ENCODE measurements at places on chromosomes 3 and 15. TPM values are rescaled to one million over a fixed set of nuclear protein-coding genes. Genes with fewer than 3 reads are reported as not detected.

RAD18 gene
- total RNA-seq = 11.4 TPM

SEMA7A gene
- total RNA-seq = 30.9 TPM

RTP2 gene
- total RNA-seq = not detected

DAZL gene
- total RNA-seq = not detected

CPNE9 gene
- not detected for total RNA-seq

CPB1 gene
- 5.0 TPM for total RNA-seq

NPAP1 gene
- not detected for total RNA-seq

TRPM1 gene
- total RNA-seq = not detected

SI gene
- not detected for total RNA-seq

MKRN2 gene
- 23.9 TPM for total RNA-seq

RASGRP1 gene
- 1.2 TPM for total RNA-seq

PPARG gene
- 37.8 TPM for total RNA-seq

GOLGA8J gene
- total RNA-seq = 0.89 TPM

GRCh38 chr3:13869761-13870343, 10.0 kb downstream of the WNT7A start:
- DNase-seq = no peak

GRCh38 chr3:183260167-183260904, 7.3 kb downstream of the B3GNT5 start:
- DNase-seq = no peak

GRCh38 chr15:29945943-29946596, 123.8 kb upstream of the TJP1 start:
- no peak for DNase-seq

- peak; percentile 43 for DNase-seq
These were observed 4.7 kb downstream of the RRP9 start for GRCh38 chr3:51937014-51937413.

- no peak for DNase-seq
These were observed 27.0 kb downstream of the MB21D2 start for GRCh38 chr3:192890347-192891335.

DNA sequence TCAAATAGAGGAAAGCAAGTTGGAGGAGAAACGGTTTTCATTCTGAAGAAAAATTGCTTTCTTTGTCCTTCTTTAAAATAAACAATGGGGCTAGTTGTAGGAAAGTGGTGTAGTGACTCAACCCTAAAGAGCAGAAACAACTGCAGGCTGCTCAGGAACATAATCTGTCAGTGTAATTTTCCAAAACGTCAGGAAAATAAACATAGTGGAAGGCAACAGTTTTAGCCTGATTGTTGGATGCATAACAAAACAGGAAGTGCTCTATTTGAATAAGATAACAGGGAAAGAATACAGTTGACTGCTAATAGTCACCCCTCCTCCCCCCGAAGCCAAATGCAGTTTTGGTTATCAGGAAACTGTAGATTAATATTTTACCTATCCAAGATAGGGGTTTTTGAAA, 167.6 kb downstream of the ECT2 start:
- no peak for DNase-seq

GRCh38 chr15:68608206-68608843, 29.5 kb downstream of the CORO2B start:
- peak; percentile 77 for DNase-seq

- DNase-seq = no peak
These were observed 10.4 kb downstream of the SLC12A8 start for GRCh38 chr3:125202197-125202596.

- no peak for DNase-seq
These were observed 18.9 kb upstream of the COPG1 start for GRCh38 chr3:129230311-129231019.

DNA sequence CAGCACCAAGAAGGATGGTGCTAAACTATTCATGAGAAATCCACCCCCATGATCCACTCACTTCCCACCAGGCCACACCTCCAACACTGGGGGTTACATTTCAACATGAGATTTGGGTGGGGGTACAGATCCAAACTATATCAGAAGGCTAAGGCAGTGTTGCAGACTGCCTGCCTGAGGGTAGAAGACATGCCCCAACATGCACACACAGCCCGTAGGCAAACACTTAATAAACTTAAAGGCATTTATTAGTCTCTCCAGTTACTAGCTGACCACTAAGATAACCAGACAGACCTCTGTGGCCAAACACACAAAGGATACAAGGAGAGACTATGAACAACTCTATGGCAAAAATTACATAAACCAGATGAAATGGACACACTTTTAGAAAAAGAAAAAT, 10.2 kb downstream of the FAM162A start:
- DNase-seq = no peak

DNA sequence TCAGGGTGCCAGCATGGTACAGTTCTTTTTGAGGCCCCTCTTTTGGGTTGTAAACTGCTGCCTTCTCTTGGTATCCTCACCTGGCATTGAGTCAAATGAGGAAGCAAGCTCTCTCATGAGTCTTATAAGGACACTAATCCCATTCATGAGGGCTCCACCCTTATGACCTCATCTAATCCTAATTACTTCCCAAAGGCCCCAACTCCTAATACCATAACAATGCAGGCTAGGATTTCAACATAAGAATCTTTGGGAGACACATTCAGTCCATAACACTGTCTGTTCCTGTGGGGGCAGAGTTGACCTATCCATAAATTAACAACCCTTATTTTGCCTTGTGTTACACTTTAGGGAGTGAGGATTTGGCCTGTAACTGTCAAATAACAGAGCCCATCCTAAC, 278.3 kb downstream of the LRTM1 start:
- no peak for DNase-seq

DNA sequence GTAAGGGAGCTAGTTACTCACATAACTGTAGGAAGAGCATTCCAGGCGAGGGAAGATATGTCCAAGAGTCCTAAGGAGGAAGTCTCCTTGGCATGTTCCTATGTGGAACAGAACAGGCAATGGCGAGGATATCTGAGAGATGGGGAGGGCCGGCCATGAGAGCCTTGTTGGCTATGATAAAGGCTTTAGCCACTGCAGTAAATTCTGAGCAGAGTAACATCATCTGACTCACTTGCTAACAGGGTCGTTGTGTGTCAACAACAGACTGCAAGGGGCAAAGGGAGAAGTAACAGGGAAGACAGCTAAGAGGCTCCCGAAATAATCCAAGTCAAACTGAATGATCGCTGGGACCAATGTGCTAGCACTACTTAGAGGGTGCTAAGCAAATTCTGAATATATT, 21.6 kb downstream of the SFMBT1 start:
- DNase-seq = no peak

DNA sequence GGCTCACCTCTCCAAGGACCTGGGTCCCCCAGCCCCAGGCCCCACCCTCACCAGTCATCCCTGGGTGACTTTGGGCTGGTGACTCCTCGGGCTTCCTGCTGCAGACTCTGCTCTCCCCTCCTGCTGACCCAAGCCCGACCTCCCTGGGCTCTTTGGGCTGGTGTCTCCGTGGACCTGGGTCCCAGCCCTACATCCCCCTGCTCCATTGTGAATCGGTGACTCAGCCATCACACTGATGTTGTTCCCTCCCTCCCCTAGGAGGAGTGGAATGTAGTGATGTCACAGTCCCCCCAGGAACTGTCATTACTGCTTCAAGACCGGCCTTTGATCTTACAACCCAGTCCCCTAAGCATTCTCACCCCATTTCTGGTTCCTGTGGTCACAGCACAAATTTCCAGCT, 83.7 kb downstream of the ADAMTS7 start:
- DNase-seq = no peak

DNA sequence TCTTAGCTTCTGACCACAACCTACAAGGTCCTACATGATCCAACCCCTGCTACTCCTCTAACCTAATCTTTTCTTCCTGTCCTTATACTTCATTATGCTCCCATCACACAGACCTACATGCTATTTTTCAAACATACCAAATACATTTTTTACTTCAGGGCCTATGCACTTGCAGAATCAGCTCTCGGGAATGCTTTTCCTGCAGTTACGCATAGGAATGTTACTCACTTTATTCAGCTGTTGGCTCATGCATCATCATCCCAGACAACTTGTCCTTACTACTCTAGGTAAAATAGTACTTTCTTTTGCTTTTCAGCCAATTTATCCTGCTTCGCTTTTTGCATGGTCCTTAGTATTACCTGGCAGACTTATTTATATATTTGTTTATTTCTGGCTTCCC, 105.6 kb downstream of the OXSM start:
- DNase-seq = no peak

DNA sequence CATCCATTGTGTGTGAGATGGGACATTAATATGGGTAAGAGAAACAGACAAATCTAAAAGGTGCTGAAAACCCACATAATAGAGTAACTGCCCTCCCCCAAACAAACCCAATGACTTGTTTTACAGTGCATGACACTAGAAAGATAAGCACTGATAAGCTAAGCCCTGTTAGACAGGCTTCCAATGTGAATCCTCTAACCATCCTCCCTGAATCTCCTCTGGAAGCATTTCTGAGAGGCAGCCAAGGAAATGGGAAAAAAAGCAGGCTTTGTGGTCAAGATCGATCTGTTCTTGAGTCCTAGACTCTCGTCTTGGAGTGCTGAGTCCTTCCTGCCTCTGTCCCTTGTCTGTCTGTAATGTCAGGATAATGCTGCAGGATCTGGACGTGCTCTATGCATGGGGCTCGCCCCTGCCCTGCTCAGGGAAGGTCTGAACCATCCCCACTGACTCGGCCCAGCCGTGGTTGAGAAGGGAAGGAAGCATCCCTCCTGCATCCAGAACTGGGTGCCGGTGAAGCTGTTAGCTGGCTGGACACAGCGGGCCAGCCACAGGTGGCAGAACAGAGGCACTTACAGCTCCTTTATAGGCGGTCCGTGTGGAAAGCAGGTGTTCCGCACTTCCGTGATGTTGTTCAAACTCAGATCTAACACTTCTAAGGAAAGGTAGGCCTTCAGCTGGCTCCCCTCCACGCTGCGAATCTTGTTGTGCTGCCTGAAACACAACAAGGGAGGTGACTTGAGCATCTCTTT, 84.1 kb downstream of the LRIG1 start:
- no peak for DNase-seq

DNA sequence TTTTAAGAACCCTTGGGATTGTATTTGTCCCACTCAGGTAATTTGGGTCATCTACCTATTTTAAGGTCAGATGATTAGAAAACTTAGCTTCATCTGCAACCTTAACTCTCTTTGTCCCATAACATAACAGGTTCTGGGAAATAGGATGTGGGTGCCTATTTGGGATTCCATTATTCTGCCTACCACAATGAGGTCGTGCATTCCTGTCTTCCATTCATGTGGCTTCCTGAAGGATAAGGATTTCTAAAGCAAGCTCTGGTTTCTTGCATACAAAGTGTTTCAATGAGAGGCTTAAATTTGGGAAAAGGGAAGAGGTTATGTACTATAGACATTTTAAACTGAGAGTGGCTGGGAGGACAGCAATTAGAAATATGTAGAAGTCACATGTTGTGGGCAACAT, 190.3 kb downstream of the MCTP2 start:
- no peak for DNase-seq

- no peak for DNase-seq
These were observed 13.1 kb upstream of the PLA2G4D start for GRCh38 chr15:42107473-42107872.

DNA sequence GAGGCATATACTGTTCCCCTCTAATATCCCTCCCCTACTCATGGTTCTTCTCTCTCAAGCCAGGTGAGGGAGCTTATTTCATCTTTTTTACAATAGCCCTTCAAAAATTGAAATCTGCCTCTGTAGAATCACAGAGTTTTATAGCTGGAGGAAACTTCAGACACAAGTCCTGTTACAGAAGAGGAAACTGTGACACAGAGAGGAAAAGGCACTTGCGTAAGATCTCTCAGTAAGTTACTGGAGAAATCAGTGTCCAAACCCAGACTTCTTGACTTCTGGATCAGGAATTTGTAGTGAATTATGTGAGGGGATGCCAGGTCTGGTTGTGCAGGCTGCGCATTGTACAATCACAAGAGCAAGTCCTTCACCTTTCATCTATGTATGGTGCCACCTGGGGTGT, 4.6 kb downstream of the FGD5 start:
- DNase-seq = no peak

- DNase-seq = peak; percentile 25
These were observed 187.0 kb downstream of the UBE3A start for GRCh38 chr15:25251700-25252390.

DNA sequence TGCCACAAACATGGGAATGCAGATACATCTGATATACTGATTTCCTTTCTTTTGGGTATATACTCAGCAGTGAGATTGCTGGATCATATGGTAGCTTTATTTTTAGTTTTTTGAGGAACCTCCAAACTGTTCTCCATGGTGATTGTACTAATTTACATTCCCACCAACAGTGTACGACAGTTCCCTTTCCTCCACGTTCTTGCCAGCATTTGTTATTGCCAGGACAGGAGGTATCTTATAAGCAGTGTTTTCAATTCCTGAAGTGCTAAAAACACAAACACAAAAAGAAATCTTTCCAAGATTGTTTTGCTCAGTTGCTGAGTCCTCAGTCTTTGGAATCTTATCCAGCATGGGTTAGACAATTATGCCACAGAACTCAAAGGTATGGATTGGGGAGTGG, 13.5 kb downstream of the GTF2E1 start:
- no peak for DNase-seq

DNA sequence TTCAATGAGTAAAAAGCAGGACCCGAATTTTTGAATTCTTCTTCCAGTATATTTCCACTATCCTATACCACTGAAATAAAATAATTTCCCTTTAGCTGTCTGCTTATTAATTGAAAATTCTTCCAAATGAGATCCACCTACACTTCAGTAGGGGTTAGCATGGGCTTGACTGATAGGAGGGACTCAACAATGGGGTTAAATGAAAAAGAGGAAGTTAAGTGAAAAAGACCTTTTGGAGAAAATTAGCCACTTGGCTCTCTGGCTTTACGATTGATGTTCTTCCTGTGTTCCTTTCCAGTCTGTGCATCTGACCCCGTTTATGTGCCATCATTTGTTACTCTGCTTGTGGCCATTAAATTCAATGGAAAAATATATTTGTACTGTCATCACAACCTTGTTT, 54.0 kb upstream of the GCNT3 start:
- DNase-seq = no peak

- DNase-seq = peak; percentile 80
These were observed 16.6 kb downstream of the TOP2B start for GRCh38 chr3:25648107-25648535.

DNA sequence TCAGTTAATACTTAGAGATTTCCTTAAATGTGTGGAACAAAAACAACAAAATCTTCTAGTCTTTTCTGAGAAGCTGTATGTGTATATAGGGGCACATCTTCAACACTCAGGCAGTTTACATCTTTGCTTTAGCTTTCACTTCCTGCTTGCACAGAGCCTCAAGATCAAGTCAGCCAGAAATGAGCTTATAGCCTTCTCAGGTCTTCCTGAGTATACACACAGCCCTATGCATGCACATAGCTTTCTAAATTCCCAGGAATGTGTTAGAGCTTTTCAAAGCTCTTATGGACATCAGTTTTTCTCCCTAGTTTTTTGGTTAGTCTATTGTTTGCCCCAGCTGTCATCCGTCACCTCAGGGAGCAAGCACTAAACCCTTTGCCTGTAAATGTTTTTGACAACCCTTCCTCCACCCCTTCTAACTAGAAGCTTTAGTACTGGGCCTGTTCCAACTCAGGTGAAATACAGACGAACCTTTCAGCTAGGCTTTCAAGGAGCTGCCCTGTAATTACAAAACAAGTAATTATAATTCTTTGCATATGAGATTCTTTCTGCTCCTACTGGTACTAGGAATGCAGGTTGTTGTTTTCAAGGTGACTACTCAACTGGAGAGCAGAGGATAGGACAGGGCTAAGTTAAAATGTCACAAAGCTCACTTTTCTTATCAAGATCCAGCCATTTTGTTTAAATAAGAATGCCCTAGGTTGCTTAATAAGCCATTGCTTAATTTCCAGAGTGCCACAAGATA, 22.6 kb upstream of the MTMR10 start:
- DNase-seq = no peak
